Spleen (tissue), 13 donors: ENCODE measurements at places on chromosomes 2 and 18. TPM values are rescaled to one million over a fixed set of nuclear protein-coding genes. Genes with fewer than 3 reads are reported as not detected.

MC2R gene
- polyA plus RNA-seq = not detected

GBX2 gene
- polyA plus RNA-seq = not detected

DSC3 gene
- polyA plus RNA-seq = 0.09 TPM

CAPN14 gene
- polyA plus RNA-seq = 0.64 TPM

GPR45 gene
- not detected for polyA plus RNA-seq

RALB gene
- polyA plus RNA-seq = 38.0 TPM

KIF1A gene
- 0.02 TPM for polyA plus RNA-seq

MTHFD2 gene
- polyA plus RNA-seq = 26.8 TPM

EVX2 gene
- polyA plus RNA-seq = not detected

ARHGAP15 gene
- polyA plus RNA-seq = 60.9 TPM
